ENCODE measurements at places on chromosomes 12 and 14.
A peak's percentile ranks its signal among the peaks of the same experiment; 100 is the strongest.

DNA sequence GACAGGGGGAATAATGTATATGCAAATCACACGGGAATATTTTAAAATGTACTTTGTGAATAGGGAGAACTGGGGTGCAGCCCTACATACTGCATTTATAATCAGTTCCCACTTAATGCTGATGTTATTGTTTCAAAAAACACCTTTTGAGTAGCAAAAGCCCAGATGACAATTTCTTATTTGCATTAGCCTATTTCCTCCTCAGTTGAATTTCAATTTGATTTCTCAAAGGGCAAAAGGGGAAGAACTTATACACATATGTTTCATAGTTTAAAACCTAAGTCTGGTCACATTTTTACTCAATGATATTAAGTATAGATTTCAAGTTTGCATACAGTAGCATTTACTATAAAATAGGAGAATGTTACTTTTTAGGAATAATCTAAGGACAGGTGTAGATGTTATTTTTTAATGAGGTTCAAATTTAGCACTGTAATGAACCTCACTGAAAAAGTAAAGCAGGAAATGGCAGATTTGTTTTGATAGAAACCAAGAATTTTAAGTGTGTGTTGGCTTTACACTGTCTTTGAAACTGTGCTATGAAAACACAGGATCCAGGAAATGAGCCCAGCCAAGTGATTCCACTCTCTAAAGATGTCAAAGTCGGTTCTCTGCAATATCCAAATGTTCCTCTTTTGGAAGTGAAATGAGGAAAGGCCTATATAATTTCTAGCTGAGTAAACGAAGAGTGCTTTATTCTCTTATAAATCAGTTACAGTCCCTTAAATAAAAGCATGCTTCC, 367.4 kb downstream of the BTG1 start:
- H3K4me1 ChIP-seq = peaks cover 17% of the 10 kb centered on the region
- no peak for DNase-seq
- H3K4me3 ChIP-seq = peak overlapping the region; percentile 72
- H3K27me3 ChIP-seq = peaks cover 5% of the 10 kb centered on the region
- H3K36me3 ChIP-seq = no peaks in the 10 kb centered on the region

- H3K4me3 ChIP-seq = no peak overlapping the region
- no peaks in the 10 kb centered on the region for H3K27me3 ChIP-seq
- H3K27ac ChIP-seq = no peak overlapping the region
Measured at GRCh38 chr14:47590767-47591495, 84.5 kb downstream of the MDGA2 start.

DNA sequence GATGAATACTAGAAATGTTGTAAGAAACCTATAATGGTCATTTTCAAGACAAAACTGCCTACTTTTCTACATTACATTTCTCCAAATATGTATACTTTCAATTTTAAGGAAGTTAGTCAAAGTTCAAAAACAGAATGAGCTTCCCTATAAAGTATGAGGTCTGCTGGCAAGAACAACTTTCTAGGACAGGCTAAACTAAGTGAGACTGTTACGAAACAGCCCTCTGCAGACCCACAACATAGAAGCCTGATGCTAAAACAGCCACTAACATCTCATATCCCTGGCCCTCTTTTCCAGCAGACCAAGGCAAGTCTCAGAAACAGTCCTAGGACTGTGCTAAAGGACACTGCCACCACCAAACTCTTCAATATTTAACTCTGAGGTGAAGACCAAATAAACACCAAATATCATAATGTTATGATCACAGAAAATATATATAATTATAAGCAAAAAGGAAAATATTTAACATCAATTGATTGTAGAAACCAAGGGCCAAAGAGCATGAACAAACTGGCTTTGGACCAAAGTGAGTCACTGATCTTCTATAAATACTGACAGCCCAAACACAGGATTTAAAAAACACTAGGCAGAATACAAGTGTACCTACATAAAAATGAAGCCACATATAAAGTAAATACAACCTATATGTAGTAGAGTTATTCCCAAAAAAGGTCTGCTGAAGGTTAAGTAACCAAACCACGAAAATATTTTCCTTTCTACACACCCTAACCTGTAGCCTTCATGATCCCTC, 27.7 kb downstream of the PPP4R3A start:
- DNase-seq = no peak
- H3K27ac ChIP-seq = peak overlapping the region; percentile 8
- H3K36me3 ChIP-seq = peaks cover 97% of the 10 kb centered on the region
- peaks cover 41% of the 10 kb centered on the region for H3K4me1 ChIP-seq
- no peaks in the 10 kb centered on the region for H3K27me3 ChIP-seq
- H3K4me3 ChIP-seq = no peak overlapping the region

GRCh38 chr14:68727315-68728047, 65.4 kb downstream of the ZFP36L1 start:
- H3K27ac ChIP-seq = no peak overlapping the region
- H3K4me1 ChIP-seq = peaks cover 9% of the 10 kb centered on the region
- no peaks in the 10 kb centered on the region for H3K27me3 ChIP-seq
- DNase-seq = no peak

DNA sequence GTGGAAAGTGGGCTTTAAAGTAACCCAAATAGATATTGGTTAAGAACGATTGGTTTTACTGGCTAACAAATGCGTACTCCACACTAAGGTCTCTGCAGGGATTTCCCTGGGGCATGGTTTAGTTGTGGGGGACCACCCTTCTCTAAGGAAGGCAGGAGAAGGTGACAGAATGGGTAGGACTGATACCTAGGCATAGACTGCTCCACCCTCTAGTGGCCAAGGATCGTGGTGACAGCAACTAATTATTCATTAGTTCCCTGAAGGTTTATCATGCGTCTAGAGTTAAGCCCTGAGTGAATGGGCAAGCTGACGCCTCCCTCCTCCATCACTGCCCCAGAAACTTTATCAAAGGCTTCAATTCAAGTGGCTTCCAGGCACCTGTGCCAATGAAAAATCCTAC, 9.1 kb downstream of the FAM181A start:
- H3K4me1 ChIP-seq = peaks cover 4% of the 10 kb centered on the region
- H3K36me3 ChIP-seq = peaks cover 10% of the 10 kb centered on the region
- no peaks in the 10 kb centered on the region for H3K27me3 ChIP-seq
- no peak for DNase-seq
- H3K27ac ChIP-seq = no peak overlapping the region
- H3K4me3 ChIP-seq = no peak overlapping the region

DNA sequence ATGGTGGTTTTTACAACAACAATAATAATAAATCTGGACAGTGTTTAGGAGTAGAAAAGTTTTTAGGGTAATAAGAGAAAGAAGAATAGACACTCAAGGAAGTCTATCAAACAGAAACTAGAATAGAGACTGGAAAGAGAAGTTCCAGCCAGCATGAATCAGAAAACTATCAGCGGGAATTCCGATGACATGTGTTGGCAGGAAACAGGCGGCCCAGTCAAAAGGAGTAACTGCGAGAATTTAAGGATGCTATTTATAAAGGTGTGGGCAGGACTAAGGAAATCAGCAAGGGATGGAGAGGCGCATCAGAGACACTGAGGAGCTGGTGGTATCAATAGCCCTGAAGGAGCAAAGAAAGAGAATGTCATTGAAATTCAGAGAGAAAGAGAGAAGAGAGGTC, 89.9 kb downstream of the TBX5 start:
- no peaks in the 10 kb centered on the region for H3K27me3 ChIP-seq
- no peaks in the 10 kb centered on the region for H3K36me3 ChIP-seq
- H3K4me3 ChIP-seq = no peak overlapping the region

- no peaks in the 10 kb centered on the region for H3K27me3 ChIP-seq
- H3K27ac ChIP-seq = peak overlapping the region; percentile 99
- peak overlapping the region; percentile 89 for H3K4me3 ChIP-seq
- H3K4me1 ChIP-seq = peaks cover 27% of the 10 kb centered on the region
Measured at GRCh38 chr12:94262228-94263010, 114.0 kb downstream of the PLXNC1 start.

- no peak overlapping the region for H3K27ac ChIP-seq
- H3K27me3 ChIP-seq = no peaks in the 10 kb centered on the region
- H3K36me3 ChIP-seq = no peaks in the 10 kb centered on the region
- no peak for DNase-seq
- no peak overlapping the region for H3K4me3 ChIP-seq
Measured at GRCh38 chr12:77766224-77766623, 64.5 kb upstream of the NAV3 start.

GRCh38 chr12:58224536-58225105, 283.3 kb downstream of the ATP23 start:
- no peaks in the 10 kb centered on the region for H3K27me3 ChIP-seq
- H3K36me3 ChIP-seq = no peaks in the 10 kb centered on the region
- no peak overlapping the region for H3K27ac ChIP-seq
- no peak for DNase-seq
- no peak overlapping the region for H3K4me3 ChIP-seq
- no peaks in the 10 kb centered on the region for H3K4me1 ChIP-seq

DNA sequence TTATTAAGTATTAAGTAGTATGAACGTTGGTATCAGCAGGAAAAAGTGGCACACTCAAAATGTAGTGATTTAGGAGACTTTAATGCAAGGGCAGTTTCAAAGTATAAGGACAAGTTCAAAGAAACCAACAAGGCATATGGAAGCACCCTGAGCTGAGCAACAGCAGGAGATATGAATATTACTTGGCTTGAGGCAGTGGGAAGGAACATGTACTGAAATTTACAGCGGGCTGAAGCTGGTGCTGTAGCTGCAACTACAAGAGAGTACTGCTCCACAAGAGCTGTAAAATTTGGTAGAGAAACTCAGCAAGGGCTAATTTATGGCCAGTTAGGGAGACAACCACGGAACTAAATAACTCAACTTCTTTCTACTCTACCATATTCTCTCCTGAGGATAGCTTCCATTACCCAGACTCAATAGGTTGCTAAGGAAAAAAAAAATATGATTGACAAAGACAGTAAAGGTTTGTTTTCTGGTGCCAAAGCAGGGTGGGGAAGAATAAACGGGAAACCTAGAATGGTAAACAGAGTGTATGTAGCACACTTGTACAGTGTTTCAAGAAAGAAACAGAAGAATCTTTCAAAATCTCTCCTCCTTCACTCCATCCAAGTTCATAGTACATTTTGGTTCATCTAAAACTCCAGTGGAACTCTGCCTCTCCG, 487.8 kb upstream of the MGAT4C start:
- no peaks in the 10 kb centered on the region for H3K36me3 ChIP-seq
- H3K27ac ChIP-seq = no peak overlapping the region
- no peaks in the 10 kb centered on the region for H3K4me1 ChIP-seq
- H3K27me3 ChIP-seq = no peaks in the 10 kb centered on the region
- DNase-seq = no peak
- H3K4me3 ChIP-seq = no peak overlapping the region

GRCh38 chr14:89947344-89947743, 7.2 kb downstream of the EFCAB11 start:
- H3K36me3 ChIP-seq = no peaks in the 10 kb centered on the region
- H3K4me3 ChIP-seq = no peak overlapping the region
- H3K4me1 ChIP-seq = no peaks in the 10 kb centered on the region
- no peaks in the 10 kb centered on the region for H3K27me3 ChIP-seq
- no peak for DNase-seq

- H3K4me3 ChIP-seq = no peak overlapping the region
- no peaks in the 10 kb centered on the region for H3K36me3 ChIP-seq
- no peak overlapping the region for H3K27ac ChIP-seq
- no peaks in the 10 kb centered on the region for H3K4me1 ChIP-seq
- H3K27me3 ChIP-seq = peaks cover 5% of the 10 kb centered on the region
Measured at GRCh38 chr12:93668919-93669418, 8.2 kb upstream of the CRADD start.

- H3K27me3 ChIP-seq = no peaks in the 10 kb centered on the region
- peak overlapping the region; percentile 92 for H3K27ac ChIP-seq
- peak overlapping the region; percentile 43 for H3K4me3 ChIP-seq
- DNase-seq = no peak
- peaks cover 12% of the 10 kb centered on the region for H3K36me3 ChIP-seq
Measured at GRCh38 chr12:68367116-68367515, 35.0 kb upstream of the MDM1 start.

DNA sequence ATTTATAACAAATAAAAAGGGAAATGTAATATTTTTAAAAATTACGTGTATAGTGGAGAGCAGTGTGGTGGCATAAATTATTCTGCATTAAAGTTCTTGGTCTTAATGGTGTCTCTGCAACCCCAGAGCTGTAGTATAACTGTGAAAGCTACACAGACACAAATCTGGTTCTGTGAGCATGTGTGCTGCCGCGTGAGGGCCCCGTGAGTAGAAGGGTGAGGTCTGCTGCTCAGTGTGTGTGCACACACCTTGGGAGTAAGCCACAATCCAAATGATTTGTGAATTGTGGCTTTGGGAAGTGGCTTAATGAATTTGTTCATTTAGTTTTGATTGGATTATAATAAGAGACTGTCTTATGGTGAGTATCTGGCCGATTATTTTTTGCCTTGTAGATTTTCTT, 16.8 kb downstream of the PELI2 start:
- peaks cover 56% of the 10 kb centered on the region for H3K27me3 ChIP-seq
- no peak overlapping the region for H3K27ac ChIP-seq
- H3K4me3 ChIP-seq = no peak overlapping the region
- H3K36me3 ChIP-seq = peaks cover 3% of the 10 kb centered on the region
- no peak for DNase-seq

GRCh38 chr12:49068879-49069506, 786 bp downstream of the RHEBL1 start:
- H3K27ac ChIP-seq = peak overlapping the region; percentile 95
- peak overlapping the region; percentile 95 for H3K4me3 ChIP-seq
- H3K27me3 ChIP-seq = no peaks in the 10 kb centered on the region

DNA sequence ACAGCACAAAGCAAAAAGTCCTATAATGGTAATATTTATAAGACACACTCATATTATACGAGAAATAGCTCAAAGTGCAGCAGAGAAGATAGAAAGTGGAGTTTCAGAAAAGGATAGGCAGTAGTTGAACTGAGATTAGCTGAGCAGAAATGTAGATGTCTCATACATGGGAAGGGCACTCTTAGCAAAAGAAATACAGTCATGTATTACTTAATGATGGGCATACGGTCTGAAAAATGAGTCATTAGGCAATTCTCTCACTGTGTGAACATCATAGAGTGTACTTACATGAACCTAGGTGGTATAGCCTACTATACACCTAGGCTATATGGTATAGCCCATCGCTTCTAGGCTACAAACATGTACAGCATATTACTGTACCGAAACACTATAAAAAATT, 671.3 kb downstream of the RPS29 start:
- no peak for DNase-seq
- H3K27me3 ChIP-seq = no peaks in the 10 kb centered on the region
- H3K27ac ChIP-seq = no peak overlapping the region
- no peaks in the 10 kb centered on the region for H3K36me3 ChIP-seq

DNA sequence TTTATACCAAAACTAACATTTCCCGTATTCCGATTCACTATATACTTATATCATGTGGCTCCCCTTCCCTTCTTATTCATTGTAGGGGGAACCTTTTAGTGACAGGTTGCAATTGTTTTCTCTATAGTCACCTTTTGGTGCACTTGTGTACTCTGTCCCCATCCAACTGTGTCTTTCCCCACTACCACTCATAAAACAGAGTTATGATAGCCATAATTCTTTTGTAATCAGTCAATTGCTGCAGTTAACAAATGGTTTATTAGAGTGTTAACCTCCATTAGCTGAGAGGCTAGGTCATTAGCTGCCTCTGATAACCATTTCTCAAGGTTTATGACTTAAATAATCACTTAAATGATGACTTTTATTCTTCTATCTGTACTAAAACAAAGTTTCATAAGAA, 338.1 kb upstream of the SEL1L start:
- H3K4me3 ChIP-seq = no peak overlapping the region
- DNase-seq = no peak
- no peak overlapping the region for H3K27ac ChIP-seq
- H3K36me3 ChIP-seq = no peaks in the 10 kb centered on the region

- H3K36me3 ChIP-seq = no peaks in the 10 kb centered on the region
- H3K27me3 ChIP-seq = no peaks in the 10 kb centered on the region
- H3K27ac ChIP-seq = no peak overlapping the region
- no peak overlapping the region for H3K4me3 ChIP-seq
Measured at GRCh38 chr12:18146363-18146762, 56.4 kb upstream of the RERGL start.

All from effector memory CD8-positive, alpha-beta T cell (primary cell).